HT1080 (cell line): ENCODE measurements at places on chromosomes 16 and 17. TPM values are rescaled to one million over a fixed set of nuclear protein-coding genes. Genes with fewer than 3 reads are reported as not detected.

Gene CCL7
- total RNA-seq: not detected in 2 replicates

Gene PLA2G10
- total RNA-seq: not detected in 2 replicates

Gene TLCD3B
- 0.11 and 0.13 TPM in 2 replicates for total RNA-seq

Gene RNF112
- total RNA-seq: 0.27 TPM in 1 of 2 replicates, not detected in the other

Gene IL21R
- 0.67 and 0.80 TPM in 2 replicates for total RNA-seq

Gene NLRC5
- total RNA-seq: 13.6 and 14.3 TPM in 2 replicates

Gene ACSM3
- 0.45 and 0.70 TPM in 2 replicates for total RNA-seq

Gene SLC5A11
- 0.06 TPM in 1 of 2 replicates, not detected in the other for total RNA-seq

Gene KRT9
- not detected in 2 replicates for total RNA-seq

Gene ABCA9
- total RNA-seq: not detected in 2 replicates

Gene KCNJ18
- total RNA-seq: 0.07 TPM in 1 of 2 replicates, not detected in the other

Gene OR1F1
- total RNA-seq: not detected in 2 replicates

Gene TP53TG3
- 2.0 and 3.7 TPM in 2 replicates for total RNA-seq

Gene KRTAP4-6
- total RNA-seq: not detected in 2 replicates

Gene ABCC6
- not detected in 2 replicates for total RNA-seq

Gene MAPT
- total RNA-seq: 0.10 and 0.18 TPM in 2 replicates

Gene CTRB1
- not detected in 2 replicates for total RNA-seq

Gene STUB1
- total RNA-seq: 208 and 257 TPM in 2 replicates

Gene TLE7
- total RNA-seq: not detected in 2 replicates

Gene KRT32
- total RNA-seq: not detected in 2 replicates

Gene RND2
- 0.11 and 0.23 TPM in 2 replicates for total RNA-seq

Gene NQO1
- total RNA-seq: 229 and 270 TPM in 2 replicates

Gene MYH3
- total RNA-seq: 0.66 and 0.97 TPM in 2 replicates

Gene MXRA7
- 77.4 and 105 TPM in 2 replicates for total RNA-seq

Gene ITGAD
- 0.03 TPM in 1 of 2 replicates, not detected in the other for total RNA-seq

Gene RILP
- total RNA-seq: 8.0 and 8.9 TPM in 2 replicates
